ENCODE measurements at places on chromosomes 3 and 15. TPM values are rescaled to one million over a fixed set of nuclear protein-coding genes. Genes with fewer than 3 reads are reported as not detected.

DNA sequence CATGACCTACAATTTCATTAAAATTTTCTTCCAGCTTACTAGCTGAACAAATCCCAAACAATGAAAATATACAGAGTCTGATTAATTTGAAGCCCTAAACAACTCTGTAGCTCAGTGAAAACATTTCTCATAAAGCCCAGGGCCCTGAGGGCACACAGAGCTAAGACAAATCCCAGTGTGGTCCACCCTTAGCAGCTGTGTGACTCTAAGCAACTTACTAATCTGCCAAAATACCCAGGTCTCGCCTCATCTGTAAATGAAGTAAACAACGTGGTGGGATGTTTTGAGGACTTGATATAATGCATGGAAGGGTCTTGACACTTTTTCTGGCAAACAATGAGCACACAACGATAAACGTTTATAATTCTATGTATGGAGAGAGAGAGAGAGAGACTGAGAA lies 158.4 kb downstream of the FHIT start:
- no peak overlapping the region for H3K4me3 ChIP-seq
- H3K27ac ChIP-seq, result no peak overlapping the region
- DNase-seq, result no peak

Gene ARIH2
- 136 TPM for total RNA-seq

DNA sequence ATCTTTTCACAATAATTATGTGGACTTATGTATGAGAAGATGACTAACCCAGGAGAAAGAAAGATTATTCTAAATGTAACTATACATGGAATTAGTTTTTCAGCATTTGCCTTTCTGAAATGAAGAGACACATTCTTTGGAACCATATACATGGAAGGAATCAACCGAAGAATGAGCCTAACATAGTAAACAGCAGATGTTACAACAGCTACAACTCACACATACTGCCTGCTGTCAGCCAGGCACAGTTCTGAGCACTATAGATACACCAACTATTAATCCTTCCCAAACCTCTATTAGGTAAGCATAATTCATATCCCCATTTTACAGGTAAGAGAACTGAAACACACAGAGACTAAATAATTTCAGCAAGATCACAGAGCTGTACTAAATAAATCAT lies 840.0 kb downstream of the ROBO1 start:
- H3K4me3 ChIP-seq, result no peak overlapping the region
- H3K27me3 ChIP-seq, result no peaks in the 10 kb centered on the region
- no peaks in the 10 kb centered on the region for H3K4me1 ChIP-seq
- H3K36me3 ChIP-seq, result no peaks in the 10 kb centered on the region

DNA sequence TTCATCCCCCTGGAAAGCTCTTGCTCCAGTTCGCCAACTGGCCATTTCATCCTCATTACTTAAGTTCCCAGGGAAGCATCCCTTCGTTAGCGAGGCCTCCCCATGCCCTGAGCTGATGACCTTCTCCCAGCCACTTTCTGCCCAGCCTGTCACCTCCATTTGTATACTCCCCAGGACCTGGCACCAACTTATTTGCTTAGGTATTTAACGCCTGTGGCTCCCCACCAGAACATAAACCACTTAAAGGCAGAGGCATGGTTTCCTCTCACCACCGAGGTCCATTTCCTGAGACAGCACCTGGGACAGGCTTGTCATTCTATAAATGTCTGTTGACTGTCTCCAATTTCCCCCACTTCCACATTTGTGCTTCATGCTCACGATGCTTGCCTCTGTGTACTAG lies 189.0 kb downstream of the ZNF621 start:
- H3K4me1 ChIP-seq, result no peaks in the 10 kb centered on the region
- H3K36me3 ChIP-seq, result no peaks in the 10 kb centered on the region
- no peak overlapping the region for H3K4me3 ChIP-seq
- no peaks in the 10 kb centered on the region for H3K27me3 ChIP-seq
- no peak for DNase-seq

Gene OIP5
- not detected for total RNA-seq

DNA sequence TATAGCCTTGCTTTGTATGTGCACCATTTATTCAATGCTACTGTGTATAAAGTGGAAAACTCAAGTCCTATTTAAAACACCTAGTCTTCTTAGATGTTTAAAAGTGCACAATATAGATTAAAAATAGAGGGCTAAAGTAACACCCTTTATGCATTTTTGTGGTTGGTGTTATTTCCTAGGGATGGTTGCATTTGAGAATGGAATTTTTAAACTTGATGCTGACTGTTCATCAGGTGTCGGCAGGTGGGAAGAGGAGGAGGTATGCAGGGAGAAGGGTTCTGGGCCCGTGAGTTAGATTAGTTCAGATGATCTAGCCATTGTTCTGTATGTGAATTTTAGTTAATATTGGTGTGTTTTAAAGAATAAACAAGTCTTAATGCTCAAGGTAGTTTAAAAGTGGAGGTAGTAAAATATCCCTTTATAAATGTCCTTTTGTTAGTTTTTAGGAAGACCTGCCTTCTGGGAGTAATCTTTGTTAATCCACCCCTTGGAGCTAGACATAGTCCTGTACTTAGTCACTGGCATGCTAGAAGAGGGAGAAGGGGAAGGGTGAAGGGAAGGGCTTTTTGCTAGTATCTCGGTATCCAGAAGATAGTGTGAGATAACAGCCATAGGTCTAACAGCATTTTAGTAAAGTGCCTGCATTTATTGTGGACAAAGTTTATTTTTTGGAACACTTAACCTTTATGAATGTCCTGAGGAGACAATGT lies 8.1 kb upstream of the SRPRB start:
- DNase-seq, result no peak
- H3K4me3 ChIP-seq, result no peak overlapping the region
- no peak overlapping the region for H3K27ac ChIP-seq
- H3K36me3 ChIP-seq, result no peaks in the 10 kb centered on the region
- H3K27me3 ChIP-seq, result no peaks in the 10 kb centered on the region

GRCh38 chr3:196423044-196423781 lies 9.0 kb downstream of the UBXN7 start:
- peaks cover 8% of the 10 kb centered on the region for H3K36me3 ChIP-seq
- H3K4me3 ChIP-seq, result no peak overlapping the region
- no peak for DNase-seq
- H3K27ac ChIP-seq, result no peak overlapping the region
- H3K27me3 ChIP-seq, result no peaks in the 10 kb centered on the region
